ENCODE measurements at places on chromosomes 11 and 22. TPM values are rescaled to one million over a fixed set of nuclear protein-coding genes. Genes with fewer than 3 reads are reported as not detected.

The GRIA4 gene
- total RNA-seq, result not detected

The SCARF2 gene
- 2.2 TPM for total RNA-seq

The VWCE gene
- 0.07 TPM for total RNA-seq

The CEP126 gene
- 4.8 TPM for total RNA-seq

The FOSL1 gene
- total RNA-seq, result not detected

The CRYBA4 gene
- total RNA-seq, result not detected

The MYEOV gene
- 0.22 TPM for total RNA-seq

The MPEG1 gene
- total RNA-seq, result 59.6 TPM

The KLHDC7B gene
- 9.8 TPM for total RNA-seq

The A4GALT gene
- not detected for total RNA-seq

The COA4 gene
- 207 TPM for total RNA-seq

The CDC42EP1 gene
- total RNA-seq, result not detected

The PNPLA5 gene
- total RNA-seq, result not detected

The C11orf16 gene
- not detected for total RNA-seq

The JAML gene
- 9.1 TPM for total RNA-seq

The KCNJ11 gene
- 0.58 TPM for total RNA-seq

The TMEM109 gene
- total RNA-seq, result 42.3 TPM

The C22orf42 gene
- not detected for total RNA-seq

The EHF gene
- not detected for total RNA-seq

The PPP1R14B gene
- 256 TPM for total RNA-seq

The APOA5 gene
- not detected for total RNA-seq

The TRIM6 gene
- total RNA-seq, result not detected

The PARVG gene
- 6.3 TPM for total RNA-seq

The TUB gene
- not detected for total RNA-seq

The AGBL2 gene
- total RNA-seq, result 14.3 TPM

The ADAMTS15 gene
- total RNA-seq, result not detected

The MS4A3 gene
- total RNA-seq, result not detected

The POLR2L gene
- total RNA-seq, result 203 TPM

The CYP2D6 gene
- total RNA-seq, result 2.9 TPM

The HEPHL1 gene
- not detected for total RNA-seq

The GAB4 gene
- not detected for total RNA-seq

The SLC1A2 gene
- not detected for total RNA-seq

The UPB1 gene
- total RNA-seq, result 1.3 TPM

The TBX10 gene
- total RNA-seq, result not detected

The MAJIN gene
- total RNA-seq, result not detected

The NFAM1 gene
- total RNA-seq, result not detected

The OTOG gene
- not detected for total RNA-seq

The TSKU gene
- total RNA-seq, result not detected

The MIOX gene
- total RNA-seq, result 3.9 TPM

The ZNF280A gene
- not detected for total RNA-seq

The OR6T1 gene
- not detected for total RNA-seq

The ARHGAP20 gene
- total RNA-seq, result 0.25 TPM

The C11orf71 gene
- 7.1 TPM for total RNA-seq

The OR8G5 gene
- total RNA-seq, result not detected

The OR10D3 gene
- not detected for total RNA-seq

The EWSR1 gene
- total RNA-seq, result 281 TPM

The PGA4 gene
- total RNA-seq, result not detected

The C11orf42 gene
- total RNA-seq, result not detected

The GGT5 gene
- total RNA-seq, result not detected

The ADM2 gene
- total RNA-seq, result 1.4 TPM

The MRPL11 gene
- total RNA-seq, result 69.6 TPM

The IL17REL gene
- total RNA-seq, result not detected

Measured in Karpas-422 (cell line).